Activated T-cell treated with anti-CD3 and anti-CD28 coated beads for 1 hour (primary cell): ENCODE measurements at places on chromosomes 3 and 15.

- no peak for DNase-seq
Measured at GRCh38 chr3:77244981-77245380, 205.1 kb downstream of the ROBO2 start.

DNA sequence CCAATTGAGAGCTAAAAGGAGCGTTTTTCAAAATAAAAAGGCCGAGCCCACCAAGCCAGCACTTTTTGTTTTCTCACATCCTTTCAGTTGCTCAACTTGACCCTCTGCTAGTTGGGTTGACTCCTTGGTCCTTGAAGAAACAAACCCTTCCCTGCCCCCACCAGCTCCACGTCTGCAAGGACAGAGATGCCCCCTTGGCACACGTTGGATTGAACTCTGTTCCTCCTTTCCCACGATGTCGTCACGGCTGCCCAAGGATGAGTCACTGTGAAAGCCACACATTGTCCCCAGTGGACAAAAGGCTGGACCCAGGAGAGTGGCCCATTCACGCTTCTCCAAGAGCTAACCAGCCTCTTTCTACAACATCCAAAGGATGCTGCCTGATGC lies 43.0 kb upstream of the SPATA12 start:
- no peak for DNase-seq

- DNase-seq = no peak
Measured at GRCh38 chr15:99526176-99526575, 39.6 kb upstream of the MEF2A start.

- no peak for DNase-seq
Measured at GRCh38 chr3:111690242-111690641, 95.1 kb upstream of the ZBED2 start.

DNA sequence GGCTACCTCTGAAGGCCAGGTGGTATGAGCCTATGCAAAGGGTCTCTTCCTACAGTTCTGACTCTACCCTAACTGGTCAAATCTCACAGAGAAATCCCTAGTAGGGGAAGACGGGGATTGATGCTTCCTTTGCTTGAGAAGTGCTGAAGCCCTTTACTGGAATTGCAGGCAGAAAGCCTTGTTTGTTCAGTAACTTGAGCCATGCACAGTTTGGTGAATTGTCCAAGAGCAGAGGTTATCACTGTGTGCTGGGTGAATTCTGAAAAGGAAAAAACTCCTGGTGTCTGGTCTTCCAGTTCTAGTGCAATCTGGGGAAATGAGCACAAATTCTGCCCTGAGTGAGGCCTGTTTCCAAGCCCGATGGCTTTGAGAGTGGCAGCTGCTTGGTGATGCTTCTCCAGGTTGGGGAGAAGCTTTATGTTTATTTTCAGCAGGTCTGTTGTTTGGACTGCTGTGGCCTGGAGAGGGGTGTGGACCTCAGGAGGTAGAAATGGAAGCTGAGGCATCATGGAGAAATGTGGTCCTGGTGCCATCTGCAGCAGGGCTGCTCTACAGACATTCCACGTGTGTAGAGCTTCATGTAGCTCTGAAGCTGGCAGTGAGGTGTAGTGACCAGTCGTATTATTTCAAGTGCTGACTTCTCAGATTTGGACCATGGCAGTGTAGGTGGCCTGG lies 60.9 kb downstream of the ARNT2 start:
- no peak for DNase-seq

DNA sequence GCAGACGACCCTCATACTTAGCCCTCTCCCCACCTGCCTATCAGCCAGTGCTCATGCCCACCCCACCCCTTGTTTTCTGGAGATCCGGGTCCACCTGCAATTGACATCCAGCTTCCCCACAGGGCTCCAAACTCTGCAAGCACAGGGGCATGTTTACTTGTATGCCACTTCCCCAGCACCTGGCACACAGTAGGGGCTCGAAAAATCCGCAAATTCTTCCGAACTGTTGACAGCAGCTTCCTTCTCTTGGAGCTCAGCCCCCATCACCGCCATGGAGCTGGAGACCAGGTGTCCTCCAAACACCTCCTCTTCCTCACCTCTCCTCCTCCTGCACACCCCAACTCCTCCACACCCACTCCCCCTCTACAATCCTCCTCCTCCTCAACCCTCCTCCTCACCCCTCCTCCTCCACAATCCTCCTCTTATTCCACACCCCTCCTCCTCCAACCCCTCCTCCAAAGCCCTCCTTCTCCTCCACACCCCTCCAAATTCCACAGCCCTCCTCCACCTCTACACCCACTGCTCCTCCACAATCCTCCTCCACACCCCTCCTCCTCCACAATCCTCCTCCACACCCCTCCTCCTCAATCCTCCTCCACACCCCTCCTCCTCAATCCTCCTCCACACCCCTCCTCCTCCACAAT lies 70.4 kb upstream of the BLM start:
- DNase-seq = no peak

GRCh38 chr3:26687466-26687865 lies 64.9 kb downstream of the LRRC3B start:
- no peak for DNase-seq

DNA sequence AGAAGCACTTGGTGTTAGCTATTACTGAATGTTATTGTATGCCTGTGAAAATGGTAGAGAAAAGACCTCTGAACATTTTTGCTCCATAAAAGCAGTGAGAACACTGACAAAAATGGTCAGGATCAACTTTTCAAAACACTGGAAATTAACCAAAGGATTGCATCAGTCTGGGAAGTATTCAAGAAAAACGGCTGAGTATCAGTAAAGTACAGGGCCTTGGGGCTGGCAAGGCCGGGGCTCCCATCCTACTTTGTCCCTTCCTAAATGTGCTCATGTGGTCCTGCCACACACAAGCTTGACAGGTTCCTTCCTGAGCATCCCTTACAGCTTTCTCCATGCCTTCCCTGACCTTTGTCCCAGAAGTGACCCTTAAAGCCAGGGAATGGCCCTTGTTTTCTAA lies 84.0 kb downstream of the CFAP20DC start:
- no peak for DNase-seq

GRCh38 chr15:91863621-91864255 lies 10.2 kb downstream of the SLCO3A1 start:
- DNase-seq = no peak

DNA sequence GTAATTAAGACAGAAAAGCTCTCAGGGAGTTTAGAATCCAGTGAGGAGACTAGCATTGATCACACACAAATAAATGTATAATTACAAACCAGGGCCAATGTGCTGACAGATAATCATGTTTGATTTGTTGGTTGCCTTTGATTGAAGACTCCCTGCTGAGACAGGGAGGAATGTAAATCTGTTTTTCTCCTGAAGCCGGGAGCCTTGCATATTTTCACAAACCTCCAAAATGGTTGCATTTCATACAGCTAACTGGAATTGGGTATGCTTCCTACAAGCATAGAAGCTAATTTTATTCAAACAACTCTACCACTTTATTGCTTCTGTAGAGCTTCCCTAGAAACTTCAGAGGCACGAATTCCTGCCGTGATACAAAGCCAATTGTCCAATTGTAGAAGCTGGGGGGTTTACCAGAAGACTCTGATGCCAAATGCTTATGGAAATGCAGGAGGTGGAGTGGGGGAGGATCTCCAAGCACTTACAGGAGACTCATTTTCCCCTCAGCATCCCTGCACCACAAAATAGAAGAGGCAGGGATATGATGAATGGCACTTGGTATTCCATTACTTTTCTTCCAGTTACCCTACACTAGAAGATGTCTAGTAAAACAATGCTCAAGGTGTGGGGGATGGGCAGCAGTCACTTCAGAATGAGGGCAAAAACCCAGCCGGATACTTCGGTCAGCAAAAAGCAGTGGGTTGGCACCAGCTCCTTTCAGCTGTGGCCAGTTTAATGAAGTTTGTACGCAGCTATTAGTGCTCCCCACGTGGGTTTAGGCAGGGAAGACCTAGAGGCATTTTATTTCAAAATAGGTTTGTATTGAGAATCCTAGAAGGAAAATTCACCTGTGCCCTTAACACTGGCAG lies 11.4 kb upstream of the MEX3B start:
- DNase-seq = no peak

DNA sequence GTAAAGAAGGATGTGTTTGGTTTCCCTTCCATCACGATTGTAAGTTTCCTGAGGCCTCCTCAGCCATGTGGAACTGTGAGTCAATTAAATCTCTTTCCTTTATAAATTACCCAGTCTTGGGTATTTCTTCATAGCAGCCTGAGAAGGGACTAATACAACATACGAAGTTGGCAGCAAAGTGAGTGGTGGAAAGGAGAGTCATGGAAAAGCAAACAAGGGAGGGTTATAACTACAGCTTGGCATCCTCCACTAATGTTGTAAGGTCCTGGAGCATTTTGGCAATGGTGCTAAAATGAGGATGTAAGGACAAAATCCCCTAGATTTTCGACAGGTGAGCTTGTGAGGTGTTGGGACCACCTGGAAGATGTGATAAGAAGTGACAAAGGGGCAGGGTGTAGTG lies 5.8 kb upstream of the TMEM41A start:
- no peak for DNase-seq

GRCh38 chr3:110381992-110382391 lies 689.6 kb upstream of the NECTIN3 start:
- no peak for DNase-seq

GRCh38 chr3:113096188-113096892 lies 105.6 kb downstream of the GTPBP8 start:
- no peak for DNase-seq

GRCh38 chr3:57127891-57128518 lies 37.1 kb downstream of the IL17RD start:
- DNase-seq = no peak

- DNase-seq = no peak
Measured at GRCh38 chr3:129708328-129708861, 101.9 kb upstream of the PLXND1 start.

DNA sequence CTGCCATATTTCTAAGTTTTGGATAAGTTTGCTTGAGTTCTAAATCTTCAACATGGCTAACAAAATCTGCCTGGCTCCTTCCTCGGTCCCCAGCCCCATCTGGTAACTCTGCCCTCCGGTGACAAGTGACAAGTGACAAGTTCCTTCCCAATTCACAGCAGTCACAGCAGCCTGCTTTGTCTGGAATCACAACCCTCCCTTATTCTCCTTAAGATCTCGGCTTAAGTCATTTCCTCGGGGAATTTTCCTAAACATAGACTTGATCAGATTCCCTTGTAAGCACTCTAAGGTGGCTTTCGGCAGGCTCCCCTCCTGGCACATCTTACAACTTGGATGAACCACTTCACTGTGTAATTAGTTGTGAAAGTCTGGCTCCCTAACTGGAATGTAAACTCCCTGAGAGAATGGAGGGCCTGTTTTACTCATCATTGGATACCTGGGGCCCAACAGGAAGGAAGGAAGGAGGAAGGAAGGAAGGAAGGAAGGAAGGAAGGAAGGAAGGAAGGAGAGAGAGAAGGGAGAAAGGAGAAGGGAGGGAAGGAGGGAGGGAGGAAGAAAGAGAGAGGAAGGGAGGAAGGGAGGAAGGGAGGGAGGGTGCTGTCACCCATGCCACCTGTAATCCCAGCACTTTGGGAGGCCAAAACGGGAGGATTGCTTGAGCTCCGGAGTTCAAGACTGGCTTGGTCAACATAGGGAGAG lies 126.4 kb downstream of the SHQ1 start:
- DNase-seq = no peak

GRCh38 chr3:156768390-156768789 lies 57.8 kb upstream of the LEKR1 start:
- DNase-seq = no peak

DNA sequence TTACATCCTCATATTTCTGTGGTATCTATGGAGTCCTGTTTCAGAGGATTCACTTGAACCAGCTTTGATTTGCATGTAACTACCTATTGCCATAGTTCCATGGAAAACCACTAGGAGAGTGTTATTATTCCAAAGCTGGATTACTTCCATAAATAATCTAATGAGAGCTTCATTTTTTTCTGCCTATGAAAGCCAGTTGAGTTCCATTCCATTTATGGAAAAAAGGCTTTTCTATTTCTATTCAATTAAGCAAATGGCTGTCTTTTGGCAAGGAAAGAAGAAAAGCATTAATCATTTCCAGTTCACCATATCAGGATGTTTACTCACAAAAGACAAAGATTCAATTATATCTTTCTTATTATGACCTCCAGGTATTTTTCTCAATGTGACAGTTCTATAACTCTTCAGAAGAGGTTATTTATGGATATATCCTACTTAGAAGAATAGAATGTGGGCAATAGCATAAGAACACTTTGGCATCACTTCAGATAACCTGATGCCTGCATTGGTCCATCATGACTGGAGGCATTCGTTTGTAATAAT lies 259.9 kb upstream of the ZPLD1 start:
- DNase-seq = no peak

- no peak for DNase-seq
Measured at GRCh38 chr15:68384451-68385239, 47.3 kb downstream of the ITGA11 start.

DNA sequence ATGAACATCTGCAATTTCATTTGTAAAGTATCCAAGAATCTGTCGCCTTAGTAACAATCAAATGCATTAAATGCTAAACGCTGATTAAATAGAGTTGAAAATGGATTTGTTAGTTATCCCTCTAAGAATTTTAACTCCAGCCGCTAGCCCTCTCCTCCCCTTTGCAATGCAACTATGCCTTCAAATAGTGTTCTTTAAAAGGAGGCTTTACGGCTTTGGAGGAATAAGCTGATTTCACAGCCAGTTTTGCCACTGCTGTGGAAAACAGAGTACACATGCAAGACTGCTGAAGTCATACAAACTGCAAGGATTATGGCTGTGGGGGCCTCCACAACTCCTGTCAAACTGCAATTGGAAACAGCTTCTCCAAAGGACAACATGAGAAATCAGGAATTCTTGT lies 89.2 kb downstream of the CERS3 start:
- no peak for DNase-seq

- no peak for DNase-seq
Measured at GRCh38 chr15:76565366-76565765, 228.8 kb downstream of the ISL2 start.

DNA sequence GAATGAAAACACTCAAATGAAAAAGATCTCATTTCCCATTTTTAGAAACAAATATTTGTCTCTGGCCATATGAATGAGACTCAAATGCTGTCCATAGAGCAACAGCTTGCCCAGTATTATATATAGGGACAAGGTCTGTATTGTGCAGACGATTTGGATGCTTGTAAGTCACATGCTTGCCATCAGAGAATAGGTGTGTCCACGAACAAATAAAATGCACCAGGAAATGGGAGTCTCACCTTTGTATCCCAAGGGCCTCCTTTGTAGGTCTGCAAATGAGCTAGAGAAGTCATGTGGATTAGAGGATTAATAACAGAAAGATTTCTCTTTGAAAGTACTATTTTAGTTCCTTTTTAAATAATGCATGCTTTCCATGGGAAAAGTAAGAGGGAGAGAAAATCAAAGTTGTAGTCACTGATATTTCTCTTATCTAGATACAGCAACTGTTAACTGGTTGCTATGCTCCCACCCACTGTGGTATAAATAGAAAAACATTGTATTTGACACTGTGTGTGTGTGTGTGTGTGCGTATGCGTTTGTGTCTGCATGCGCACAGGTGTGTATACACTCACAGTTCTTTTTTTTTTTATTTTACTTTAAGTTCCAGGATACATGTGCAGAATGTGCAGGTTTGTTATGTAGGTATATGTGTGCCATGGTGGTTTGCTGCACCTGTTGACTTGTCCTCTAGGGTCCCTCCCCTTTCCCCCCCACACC lies 383.4 kb upstream of the ARRDC4 start:
- DNase-seq = no peak

- DNase-seq = no peak
Measured at GRCh38 chr3:102398176-102398575, 36.6 kb upstream of the ZPLD1 start.

- DNase-seq = no peak
Measured at GRCh38 chr3:14415501-14415900, 13.1 kb downstream of the SLC6A6 start.

GRCh38 chr3:154571553-154572226 lies 141.7 kb upstream of the GPR149 start:
- DNase-seq = no peak
